ENCODE measurements at places on chromosomes 6 and 20.

- peak; percentile 73 for DNase-seq
Measured at GRCh38 chr6:83198486-83199172, 5.5 kb downstream of the RWDD2A start.

DNA sequence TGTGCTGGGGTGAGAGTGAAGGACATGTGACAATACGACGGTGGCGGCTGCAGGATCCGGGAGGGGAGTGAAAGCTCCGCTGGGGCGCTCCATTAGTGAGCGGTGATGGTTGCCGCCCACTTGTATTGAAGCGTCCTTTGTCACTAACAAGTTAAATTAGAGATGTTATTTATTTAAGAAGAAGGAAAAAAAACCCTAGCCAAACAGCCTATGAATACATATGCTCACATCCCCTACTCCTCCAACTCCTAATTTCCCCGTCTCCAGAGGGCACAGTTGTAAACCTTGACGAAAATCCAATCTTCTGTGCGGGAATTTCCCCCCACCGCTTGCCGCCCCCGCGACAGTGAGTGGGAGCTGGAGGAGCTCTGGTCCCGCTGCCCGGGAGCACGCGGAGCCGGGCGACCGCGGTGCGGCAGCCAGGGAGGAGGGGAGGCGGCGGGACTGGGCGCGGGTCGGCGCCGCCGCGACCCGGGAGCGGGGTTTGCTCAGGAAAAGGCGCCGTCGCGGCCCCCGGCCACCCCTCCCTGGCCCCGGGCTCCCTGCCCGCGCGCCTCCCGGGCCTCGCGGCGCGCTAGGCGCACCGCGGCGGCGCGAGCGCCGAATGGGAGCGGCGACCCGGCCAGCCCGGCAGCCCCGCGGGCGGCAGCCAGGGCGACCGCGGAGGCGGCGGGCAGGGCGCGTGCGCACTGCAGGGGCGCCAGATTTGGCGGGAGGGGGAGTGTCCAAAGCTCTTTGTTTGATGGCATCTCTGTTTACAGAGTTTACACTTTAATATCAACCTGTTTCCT, at the start of gene MYB:
MYB (plus strand) TSS at position 767 of the 791 bp plus-strand sequence. CDS start 206 bp downstream, outside the sequence.
- peak; percentile 57 for DNase-seq

DNA sequence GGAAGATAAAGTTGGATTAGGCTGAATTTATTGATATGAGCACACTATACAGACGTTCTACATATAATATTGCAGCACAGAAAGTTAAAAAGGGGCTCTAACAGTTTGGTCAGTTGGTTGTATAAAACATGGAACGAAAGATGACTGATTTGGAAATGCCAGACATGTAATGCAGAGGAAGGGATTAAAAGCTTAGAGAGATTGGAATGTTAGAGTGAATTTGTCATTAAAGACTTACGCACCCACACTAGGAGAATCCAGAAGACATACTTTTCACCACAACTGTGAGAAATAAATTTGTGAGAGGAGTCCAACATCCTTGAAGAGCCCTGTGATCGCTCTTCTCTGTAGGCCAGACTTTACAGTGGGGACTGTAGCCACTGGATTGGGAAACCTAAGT, 134.7 kb downstream of the GPR63 start:
- no peak for DNase-seq

- no peak for DNase-seq
Measured at GRCh38 chr6:84791927-84792326, 27.5 kb upstream of the TBX18 start.

GRCh38 chr6:116059713-116060571, 749 bp downstream of the FRK start:
- no peak for DNase-seq

DNA sequence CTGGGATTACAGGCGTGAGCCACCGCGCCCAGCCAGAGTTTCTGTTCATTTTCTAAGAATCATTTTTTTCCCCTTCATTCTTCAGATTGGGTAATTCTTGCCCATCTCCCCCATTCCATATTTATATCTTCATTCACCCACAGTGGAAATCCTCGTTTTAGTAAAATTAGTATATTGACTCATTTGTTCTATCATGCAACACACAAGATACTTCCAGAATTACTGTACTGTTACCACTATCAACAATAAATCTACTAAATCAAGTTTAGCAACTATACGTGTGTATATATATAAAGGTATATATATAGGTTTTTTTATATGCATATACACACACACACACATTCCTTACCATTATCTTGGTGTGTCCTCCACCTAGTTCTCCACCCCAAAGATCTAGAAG, 41.2 kb upstream of the KCNG1 start:
- DNase-seq: no peak

GRCh38 chr6:3109761-3110160, 8.8 kb upstream of the BPHL start:
- no peak for DNase-seq

DNA sequence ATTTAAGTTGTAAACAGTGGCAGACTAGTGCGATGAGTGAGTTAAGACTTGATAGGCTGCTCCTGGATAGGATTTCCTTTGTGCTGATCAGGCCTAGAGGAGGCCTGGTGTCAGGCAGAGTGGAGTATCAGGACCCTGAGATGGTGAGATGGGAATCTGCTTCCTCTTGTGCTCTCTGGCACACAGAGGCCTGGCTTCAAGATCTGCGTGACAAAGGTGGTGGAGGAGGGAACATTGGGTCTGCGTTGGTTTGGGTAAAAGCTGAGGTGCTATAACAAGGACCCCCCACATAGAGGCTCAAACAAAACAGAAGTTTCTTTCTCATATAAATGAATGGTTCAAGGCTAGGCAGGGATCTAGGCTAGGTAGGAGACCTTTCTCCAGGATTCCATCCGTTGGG, 20.3 kb downstream of the SCAND1 start:
- no peak for DNase-seq

DNA sequence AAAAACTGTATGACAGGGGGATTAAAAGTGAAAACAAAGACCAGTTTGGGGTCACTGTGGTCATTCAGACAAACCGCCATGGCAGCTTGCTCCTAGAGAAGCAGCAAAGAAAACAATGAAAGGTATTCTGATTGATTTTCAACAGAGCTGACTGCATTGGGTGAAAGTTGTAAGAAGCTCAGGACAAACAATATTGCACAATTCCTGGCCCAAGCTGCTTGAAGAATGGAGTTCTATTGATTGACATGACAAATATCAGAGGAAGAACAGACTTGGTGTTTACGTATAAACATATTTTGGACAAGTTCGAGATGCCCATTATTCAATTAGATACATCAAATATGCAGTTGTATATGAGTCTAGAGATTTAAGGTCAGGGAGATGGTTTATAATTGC, 62.0 kb downstream of the TRIM38 start:
- no peak for DNase-seq

- DNase-seq: peak; percentile 68
Measured at GRCh38 chr6:3013486-3013885, 13.8 kb downstream of the NQO2 start.

DNA sequence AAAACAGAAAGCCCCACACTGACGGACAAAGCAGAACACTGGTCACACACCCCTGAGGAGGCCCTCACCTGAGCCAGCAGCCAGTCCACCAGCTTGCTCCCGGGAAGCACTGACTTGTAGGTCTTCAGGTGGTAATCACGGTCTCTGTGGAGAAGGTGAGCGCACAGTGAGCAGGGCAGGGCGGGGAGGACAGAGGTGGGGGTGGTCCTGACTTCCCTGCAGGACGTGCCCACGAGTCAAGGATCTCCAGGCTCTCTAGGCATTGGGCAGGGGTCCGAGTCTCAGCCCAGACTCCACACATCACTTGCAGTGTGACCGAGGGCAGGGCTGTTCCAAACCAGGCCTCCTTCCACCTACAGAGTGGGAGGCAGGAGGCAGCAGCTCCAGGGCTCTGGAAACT, 151.7 kb downstream of the PREX1 start:
- no peak for DNase-seq

DNA sequence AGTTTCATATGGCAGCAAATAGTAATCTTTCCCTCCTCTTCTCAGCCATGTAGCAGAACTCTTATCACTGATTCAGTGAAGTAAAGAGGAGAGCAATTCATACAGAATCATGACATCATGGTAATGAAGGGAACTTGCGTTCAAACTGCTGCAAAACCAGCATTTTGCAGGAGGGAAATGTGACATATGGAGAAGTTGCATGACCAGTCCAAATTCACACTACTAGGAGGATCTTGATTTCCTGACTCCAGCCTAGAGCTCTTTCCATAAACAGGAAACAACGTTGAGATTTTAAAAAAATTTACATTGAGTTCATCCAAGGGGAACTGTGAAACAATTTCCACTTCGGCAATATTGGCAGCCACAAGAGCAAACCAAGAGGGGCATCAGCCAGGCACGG, 63.8 kb downstream of the MBOAT1 start:
- DNase-seq: no peak

DNA sequence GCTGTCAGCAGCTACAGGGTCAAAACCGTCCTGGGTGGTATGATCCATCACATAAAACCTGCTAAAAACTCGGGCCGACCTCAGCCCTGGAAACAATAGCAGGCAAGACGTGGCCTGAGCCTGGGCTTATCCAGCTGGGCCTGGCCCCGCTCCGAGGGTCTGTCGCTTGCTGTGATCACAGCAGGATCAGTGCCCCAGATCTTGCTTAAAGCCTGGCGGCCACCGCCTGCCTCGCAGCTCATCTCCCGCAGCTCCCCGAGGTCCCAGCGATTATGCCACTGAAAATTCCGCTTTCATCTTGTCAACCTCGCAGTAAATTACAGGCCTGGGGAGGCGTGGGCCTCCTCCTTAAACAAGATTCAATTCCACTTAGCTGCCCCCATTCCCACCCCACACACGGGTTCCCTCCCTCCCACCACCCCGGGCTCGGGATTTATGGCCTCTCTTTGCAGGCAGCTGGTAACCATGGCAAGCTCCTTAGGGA, 40.1 kb downstream of the CDH22 start:
- DNase-seq: no peak

DNA sequence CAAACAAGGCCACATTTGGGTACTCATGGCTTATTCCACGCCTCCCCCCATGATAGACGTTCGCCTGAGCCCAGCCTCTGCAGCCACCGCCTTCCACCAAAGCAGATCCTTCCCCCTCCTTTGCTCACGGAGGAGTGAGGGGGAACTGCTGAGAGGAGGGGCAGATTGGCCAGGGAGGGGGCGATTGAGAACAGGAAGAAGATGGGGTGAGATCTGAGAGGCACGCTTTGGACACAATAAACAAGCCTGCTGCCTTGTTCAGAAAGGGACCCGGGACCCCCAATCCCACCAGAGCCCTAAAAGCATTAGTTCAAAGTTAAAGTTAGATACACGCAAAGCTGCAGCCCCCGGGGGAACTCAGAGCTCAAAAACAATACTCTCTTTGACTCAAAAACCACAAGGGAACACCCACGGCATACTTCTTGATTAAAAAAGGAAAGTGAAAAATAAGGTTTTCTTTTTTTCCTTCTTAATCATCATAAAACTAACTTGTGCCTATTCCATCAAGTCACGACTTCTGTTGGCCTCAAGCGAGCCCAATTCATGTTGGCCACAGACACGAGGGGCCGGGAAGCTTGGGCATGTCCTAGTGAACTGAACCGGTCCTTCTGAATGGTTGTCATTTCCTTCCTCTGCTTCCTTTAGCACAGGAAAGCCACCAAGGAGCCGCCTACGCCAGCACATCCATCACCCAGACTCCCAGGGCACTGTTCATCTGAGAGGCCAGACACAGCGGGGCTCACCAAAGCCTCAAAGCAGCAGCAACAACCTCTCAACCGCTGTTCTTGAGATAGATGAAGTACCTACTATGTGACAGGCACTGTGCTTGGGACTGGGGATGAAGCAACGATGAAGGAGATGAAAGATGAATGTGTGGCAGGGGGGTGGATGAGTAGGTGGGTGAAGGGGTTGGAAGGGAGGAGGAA, 44.7 kb downstream of the NFATC2 start:
- peak; percentile 57 for DNase-seq

DNA sequence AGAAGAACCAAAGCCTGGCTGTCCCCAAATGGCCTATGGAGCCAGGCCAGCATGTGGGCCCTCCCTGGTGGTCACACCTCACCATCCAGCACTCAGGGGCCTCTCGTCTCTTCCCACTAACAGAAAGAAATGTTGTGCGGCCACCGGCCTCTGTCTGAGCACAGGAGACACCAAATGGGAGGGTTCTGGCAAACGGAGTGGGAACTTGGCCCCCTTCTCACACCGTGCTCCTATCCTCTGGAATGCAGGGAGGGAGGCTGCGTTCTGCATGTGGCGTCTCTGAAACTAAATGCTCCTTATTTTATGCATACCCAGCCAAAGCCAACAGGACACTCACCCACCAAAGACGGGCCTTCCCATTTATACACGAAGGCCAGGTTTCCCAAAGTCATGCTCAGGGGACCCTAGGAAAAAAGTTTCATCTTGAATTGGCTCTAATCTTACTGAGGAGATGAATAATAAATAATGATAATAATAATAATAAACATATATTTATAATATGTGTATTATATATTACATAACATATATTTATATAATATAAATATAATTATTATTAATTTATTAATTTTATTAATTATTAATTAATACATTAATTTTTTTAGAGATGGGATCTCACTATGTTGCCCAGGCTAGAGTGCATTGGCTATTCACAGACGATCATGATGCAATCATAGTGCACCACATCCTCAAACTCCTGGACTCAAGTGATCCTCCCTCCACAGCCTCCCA, 102.4 kb downstream of the FOXF2 start:
- no peak for DNase-seq

DNA sequence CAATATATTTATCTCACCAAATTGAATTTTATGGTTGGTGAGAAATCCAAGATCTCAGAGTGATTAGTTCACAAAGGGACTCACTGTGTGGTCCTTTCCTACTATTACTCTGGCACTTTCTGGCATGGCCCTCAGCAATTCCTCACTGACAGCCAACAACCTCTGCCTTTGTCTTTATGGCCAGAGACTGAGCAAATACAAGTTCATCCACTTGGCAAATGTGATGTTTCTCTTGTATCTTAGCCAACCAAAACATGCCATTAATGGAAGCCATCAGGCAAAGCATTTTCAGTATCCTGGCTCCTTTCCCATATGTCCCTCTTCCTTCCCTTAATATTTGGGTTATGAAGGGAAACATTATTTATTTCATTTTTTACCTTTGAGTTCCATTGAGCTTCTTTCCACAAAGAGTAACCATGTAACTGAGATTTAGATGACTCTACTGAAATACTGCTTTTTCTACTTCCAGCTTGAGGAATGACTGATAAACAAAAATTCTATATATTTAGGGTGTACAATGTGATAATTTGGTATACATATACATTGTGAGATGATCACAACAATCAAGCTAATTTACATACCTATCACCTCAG, 30.8 kb upstream of the SMLR1 start:
- peak; percentile 89 for DNase-seq

DNA sequence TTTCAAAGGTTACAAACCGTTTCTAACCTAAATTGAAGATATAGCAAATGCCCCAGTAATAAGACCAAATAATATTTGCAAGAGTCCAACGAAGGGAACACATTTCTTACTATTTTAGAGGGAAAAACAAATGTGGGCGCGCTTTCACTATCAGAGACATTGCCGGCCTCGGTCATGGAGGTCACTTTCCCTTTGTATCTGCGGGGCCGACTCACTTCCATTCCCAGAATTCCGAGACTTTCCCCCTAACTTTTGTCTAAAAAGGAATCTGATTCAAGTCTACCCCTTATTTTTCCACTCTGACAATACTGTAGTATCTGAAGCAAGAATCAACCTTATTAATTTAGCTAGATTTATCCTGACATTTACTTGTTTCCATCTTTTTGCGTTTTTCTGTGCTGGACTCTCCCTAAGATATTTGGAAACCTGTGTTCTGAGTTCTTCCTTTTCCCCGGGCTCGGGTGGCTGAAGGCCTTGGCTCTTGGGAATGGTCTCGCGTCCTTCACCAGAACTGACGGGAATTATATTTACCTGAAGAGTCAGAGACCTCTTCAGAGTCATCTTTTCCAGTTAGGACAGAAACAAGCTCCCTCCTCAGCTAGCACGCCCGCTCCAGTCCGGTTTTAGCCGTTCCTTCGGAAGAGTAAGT, 71.8 kb upstream of the ZNF184 start:
- DNase-seq: no peak

All from dermis blood vessel endothelial cell (primary cell).